ENCODE measurements at places on chromosomes 4 and X.

DNA sequence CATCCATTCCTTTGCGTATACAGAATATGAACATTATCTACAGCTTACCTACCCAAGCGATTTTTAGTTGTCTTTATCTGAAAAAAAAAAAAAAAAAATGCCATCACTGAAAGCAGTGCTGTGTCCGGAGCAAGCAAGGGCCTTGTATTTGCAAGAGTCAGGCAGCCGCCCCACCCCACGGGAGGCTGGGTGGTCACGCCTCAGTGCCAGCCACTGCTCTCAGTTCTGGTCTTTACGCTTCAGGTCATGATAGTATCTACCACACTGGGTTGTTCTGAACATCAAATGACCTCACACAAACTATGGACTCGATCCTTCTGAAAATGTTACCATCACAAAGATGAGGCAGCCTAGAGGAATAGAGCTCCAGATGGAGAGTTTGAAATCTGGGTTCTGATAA, 62.7 kb upstream of the HELT start:
- DNase-seq = no peak

DNA sequence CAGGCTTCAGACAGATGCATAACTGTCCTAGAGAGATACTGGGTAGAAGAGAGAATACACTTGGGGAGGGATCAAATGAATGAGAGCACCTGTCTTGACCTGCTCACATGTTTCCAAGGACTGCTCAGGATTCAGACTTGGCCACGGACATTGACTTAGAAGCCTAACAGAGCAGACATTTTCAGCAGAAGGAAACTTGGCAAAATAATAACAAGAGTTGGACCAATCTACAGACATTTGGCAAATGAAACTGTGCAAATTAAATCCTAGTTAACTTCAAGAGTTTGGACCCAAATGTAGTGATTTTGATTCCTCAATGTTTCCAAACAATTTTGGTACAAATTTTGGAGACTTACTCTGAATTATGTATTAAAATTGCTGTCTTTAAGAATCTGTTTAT, 223.9 kb downstream of the CAMK2D start:
- DNase-seq = no peak

DNA sequence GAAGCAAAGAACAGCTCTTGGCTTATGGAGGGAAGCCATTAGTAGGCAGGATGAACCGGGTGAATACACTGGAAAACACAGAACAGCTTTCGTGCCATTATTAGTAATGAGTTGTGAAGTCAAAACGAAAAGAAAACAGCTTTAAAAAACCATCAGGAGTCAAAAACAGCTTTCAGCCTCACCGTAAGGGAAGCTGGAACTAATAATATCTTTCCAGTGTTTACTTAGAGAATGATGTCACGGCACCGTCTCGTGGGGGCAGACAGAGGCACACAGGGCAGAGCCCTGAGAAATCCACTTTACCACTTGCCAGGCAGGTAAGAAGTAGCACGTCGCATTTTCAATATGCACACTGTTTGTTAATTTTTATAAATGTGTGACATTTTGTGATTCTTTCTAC, 37.9 kb upstream of the HMX1 start:
- no peak for DNase-seq

DNA sequence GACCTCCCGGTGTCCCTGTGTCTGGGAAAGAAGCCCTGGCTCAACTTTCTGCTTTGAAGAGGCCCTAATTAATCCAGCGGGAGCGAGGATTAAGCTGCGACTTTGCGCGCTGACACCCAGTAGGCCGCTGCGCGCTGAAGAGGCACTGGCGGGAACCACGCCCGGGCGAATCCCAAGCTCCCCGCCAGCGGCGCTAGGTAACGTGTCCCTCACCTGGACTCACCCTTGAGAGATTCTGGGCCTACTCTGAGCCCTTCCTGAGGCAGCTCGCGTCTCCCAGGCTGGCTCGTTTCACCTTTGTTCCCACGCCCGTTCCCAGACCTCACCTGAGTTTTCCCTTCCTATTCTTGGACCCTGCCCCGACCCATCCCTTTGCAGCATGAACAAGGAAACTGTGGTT, 616 bp upstream of the KLHL34 start:
- DNase-seq = no peak

DNA sequence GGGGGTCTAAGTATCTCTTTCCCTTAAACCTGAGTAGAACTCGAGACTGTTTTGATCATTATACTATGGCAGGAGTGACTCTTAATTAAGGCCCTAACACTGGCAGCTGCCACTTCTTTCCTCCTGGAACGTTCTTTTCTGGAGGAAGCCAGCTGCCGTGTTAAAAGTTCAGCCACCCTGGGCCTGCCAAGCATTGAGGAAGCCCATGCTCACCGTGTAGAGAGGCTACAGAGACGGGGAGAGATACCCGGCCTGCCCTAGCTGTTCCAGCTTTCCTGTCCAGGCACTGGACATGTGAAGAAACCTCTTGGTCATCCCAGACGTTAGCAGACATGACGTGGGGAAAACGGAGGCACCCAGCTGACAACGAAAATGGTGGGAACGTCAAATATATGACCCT, 274.1 kb downstream of the ARHGAP10 start:
- no peak for DNase-seq

DNA sequence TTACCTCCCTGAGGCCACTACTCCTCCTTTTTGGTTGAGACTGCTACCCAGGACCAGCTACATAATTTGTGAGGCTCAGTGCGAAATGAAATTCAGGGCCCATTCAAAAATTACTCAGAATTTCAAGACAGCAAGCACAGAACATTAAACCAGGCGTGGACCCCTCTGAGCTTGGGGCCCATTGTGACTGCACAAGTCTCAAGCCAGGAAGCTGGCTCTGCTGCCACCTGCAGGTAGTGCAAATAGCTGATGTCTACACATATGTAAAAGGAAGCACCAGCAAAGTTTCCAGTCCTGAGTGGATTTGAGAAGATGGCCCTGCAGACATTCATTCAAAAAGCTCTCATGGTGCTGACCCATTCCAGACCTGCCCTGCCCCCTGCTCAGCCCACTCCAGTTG, 213.4 kb upstream of the LNX1 start:
- DNase-seq = no peak

DNA sequence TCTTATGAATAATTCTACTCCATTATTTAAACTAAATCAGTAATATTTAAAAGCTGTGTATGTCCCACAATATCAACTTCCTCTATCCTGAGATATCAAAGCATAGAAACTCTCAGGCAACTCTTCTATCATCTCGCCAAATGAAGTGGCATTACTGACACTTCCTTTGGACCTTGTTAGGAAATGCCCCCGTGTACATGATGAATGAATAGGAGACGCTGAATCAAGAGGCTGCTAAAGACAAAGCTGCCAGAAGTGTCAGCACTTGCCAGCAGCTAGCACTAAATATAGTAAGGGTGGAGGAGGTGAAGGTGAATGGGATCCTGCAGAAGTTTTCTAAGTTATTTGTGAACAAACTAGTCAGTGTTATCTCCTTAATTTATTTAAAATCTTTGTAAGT, 99.5 kb upstream of the BLTP1 start:
- no peak for DNase-seq

DNA sequence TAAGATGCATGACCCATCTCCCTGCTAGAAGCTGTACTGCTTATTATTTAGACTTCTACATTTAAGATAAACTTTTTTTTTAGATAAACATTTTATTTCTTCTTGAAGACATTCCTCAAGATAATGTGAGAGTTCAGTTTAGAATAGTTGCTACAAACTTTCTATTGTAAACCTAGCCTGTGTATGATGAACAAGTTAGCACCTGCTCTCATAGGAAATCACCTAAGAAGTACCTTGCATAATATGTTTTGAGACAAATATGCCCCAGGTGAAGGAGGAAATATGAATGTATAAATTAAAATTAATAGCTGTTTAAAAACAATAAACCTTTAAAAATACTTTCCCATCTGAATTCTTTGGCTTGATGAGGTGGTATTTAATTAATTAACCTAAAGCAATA, 35.6 kb downstream of the RASGEF1B start:
- no peak for DNase-seq

GRCh38 chrX:49030283-49030682, 12.9 kb downstream of the TFE3 start:
- DNase-seq = no peak

- DNase-seq = no peak
Observed at GRCh38 chrX:115582616-115583495, 21.9 kb downstream of the PLS3 start.

DNA sequence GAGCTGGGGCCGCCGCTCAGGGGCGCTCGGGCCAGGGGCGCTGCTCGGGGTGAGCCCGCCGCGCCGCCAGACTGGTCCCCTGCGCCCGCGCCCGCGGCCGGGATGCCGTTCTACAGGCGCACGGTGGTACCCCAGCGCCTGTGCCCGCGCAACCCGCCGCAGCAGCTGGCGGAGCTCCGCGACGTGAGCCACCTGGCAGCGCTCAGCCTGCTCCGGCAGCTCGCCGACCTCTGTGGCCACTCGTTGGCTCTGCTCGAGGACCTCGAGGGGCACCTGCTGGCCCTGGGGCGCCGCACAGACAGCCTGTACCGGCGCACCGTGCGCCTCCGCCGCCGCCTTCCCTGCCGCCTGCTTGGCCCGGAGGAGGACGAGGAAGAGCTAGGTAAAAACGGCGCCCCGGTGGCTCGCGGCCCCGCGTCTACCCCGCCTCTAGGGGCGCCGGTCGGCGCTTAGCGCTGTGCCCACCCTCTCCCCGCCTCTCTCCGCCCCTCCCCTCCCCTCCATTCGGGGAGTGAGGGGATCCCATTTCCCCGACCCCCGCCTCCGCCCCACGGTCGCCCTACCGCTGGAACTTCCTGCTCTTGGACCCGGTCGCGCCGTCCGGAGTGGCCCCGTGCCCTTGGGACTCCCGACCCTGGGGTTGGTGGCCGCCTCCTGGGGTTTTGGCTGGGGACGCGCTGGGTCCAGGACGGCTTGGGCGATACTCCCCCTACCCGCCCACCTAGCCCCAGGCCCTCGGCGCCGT, 513 bp downstream of the NHSL2 start:
- peak; percentile 35 for DNase-seq

- peak; percentile 74 for DNase-seq
Observed at GRCh38 chr4:89640620-89641366, 196.2 kb downstream of the SNCA start.

GRCh38 chr4:78033861-78034260, 23.3 kb upstream of the FRAS1 start:
- no peak for DNase-seq

DNA sequence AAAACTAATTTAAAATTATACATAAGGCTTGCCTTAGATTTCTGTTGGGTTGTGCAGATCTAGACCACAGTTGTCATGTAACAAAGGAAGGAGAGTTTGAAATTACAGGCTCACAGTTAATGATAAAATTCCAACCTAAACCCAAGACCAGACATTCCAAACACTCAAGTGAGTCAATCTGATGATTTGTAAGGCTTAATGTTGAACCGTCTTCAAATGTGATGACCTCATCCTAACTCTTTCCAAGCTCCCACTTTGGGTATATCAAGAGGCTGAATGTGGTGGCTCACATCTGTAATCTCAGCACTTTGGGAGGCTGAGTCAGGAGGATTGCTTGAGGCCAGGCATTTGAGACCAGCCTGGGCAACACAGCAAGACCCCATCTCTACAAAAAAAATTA, 149.2 kb downstream of the TBL1X start:
- DNase-seq = peak; percentile 43

DNA sequence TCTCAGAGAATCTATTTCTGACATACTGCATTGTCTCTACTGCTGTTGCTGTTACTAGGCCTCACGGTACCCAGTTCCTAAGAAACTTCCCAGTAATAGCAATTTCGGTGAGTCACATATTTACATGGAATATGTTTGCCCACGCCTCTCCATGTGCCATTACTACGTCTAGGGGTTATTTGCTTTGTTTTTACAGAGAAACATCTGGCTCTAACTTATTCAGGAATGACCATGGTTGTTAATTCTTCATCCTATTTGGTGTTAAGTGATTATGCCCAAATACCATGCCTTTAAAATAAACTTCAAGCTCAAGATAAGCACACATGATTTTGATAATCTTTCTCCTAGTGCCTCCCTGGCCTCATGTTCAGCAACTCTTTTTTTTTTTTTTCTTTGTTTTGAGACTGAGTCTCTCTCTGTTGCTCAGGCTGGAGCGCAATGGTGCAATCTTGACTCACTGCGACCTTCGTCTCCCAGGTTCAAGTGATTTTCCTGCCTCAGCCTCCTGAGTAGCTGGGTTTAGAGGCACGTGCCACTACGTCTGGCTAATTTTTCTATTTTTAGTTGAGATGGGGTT, 101.0 kb upstream of the HS3ST1 start:
- peak; percentile 93 for DNase-seq

DNA sequence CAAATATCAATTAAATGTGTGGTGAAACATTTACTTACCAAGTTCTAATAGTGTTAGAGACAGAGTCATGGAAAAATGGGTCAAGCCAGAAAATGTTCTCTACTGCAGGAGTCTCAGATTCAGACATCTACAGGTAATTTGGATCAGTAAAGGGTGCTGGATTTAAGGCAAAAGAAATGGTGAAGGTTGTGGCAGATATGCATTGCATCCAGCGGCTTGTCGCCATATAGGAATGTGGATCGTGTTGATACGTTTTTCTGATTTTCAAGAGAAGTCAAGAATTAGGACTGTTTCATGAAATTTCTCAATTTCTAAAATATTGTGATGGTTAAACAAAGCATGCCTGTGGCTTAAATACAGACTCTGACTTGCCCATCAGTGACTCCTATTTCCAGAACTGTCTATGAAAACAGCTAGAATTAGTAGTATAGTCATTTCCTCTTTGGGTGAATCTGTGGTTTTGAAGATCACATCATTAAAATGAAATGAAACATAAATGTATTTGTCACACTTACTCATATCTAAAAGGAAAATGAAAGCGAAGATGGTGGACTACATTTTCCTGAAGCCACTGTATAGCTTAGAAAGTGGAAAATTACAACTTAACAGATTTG, 110.1 kb upstream of the VEGFC start:
- peak; percentile 88 for DNase-seq

DNA sequence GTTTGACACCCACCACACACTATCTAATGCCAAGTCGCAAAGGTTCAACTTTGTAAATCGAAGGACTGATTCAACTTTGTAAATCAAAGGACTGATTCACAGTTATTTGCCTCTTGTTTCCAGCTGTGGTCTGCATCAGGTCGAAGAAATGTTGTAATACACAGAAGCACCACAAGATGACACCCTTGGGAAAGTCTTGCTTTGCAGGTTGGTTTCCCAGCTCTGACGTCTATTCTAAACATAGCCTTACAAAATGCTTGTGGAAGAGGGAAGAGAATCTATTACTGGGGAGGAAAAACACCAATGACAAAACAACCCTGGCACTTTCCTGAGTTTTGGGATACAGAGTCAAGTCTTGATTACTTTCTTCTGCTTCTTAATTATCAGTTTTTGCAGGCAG, 35.3 kb downstream of the SUPT20HL1 start:
- DNase-seq = peak; percentile 71

DNA sequence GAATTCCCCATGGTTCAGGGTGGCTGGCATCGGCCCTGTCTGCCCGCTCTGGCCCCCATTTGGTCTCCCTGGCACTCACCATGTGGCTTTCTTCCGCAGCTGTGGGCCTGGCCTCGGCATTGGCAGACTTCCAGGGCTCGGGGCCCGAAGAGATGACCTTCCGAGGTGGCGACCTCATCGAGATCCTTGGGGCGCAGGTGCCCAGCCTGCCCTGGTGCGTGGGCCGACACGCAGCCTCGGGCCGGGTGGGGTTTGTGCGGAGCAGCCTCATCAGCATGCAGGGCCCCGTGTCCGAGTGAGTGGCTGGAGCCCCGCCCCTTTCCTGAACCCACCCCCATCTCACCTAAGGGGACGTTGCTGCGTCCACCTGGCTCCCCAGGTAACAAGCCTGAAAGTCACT, 20.1 kb downstream of the SH3TC1 start:
- no peak for DNase-seq

Data from mesenchymal stem cell (in vitro differentiated cells and primary cell).